ENCODE measurements at places on chromosomes 6 and 20.
A peak's percentile ranks its signal among the peaks of the same experiment; 100 is the strongest.

- DNase-seq = peak; percentile 51
These were observed 637 bp downstream of the MYLK4 start for GRCh38 chr6:2749969-2750600.

GRCh38 chr6:83758533-83758932, 49.6 kb upstream of the SNAP91 start:
- no peak for DNase-seq

GRCh38 chr6:16576451-16577368, 184.6 kb downstream of the ATXN1 start:
- DNase-seq = peak; percentile 58

DNA sequence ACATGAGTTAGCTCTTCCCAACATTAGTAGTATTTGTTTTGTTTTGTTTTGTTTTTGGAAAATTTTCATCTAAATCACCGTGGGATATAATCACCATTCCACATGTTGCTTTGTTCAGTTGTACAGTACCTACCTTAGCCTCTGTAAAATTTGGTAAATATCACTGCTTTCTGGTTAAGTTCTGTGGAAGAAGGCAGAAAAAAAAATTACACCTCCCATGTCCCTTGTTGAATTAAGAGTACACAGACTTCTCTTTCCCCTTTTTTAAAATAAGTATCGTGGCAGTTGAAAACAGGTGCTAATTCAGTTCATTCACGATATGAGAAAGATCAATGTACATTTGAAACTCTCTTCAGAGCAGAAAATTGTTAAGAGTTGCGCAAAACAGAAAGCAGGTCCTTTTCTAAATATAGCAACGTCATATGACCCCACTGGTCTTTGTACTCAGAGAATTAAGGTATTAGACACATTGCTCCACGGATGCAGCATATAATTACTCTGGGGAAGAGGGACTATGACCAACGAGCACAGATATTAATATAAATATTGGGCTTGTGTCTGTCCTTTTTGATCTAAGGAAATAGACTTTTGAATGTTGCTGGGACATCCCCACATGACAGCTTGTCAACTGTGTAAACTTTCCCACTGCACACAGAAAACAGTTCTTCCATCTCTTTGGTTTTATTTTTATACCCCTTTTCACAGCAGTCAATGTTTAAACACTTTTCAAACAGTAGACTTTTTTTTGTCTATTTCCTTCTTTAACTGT, 58.6 kb upstream of the ZNF217 start:
- peak; percentile 65 for DNase-seq

DNA sequence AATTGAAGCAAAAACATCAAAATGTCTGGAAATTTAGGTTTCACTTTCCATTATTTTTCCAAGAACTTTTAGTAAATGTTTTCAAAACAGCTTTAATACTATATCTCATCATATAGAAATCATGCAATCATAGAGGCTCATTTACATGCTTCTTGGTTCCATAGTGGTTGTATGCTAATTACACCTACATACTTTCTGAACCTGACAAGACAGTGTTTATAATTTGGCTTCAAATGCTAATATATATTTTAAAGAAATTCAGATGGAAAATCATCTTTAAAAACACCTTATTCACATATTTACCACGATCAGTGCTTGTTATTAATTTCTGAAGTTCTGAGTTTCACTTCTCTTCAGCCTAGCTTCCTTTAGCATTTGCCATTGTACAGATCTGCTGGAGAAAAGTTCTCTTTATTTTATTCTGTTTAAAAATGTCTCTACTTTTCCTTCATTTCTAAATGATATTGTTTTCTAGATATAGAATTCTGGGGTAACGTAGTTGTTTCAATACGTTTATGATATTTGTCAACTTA, 89.9 kb downstream of the PLCB1 start:
- DNase-seq = peak; percentile 8

Data from GM10248 (cell line).